ENCODE measurements at places on chromosomes 3 and 15.

DNA sequence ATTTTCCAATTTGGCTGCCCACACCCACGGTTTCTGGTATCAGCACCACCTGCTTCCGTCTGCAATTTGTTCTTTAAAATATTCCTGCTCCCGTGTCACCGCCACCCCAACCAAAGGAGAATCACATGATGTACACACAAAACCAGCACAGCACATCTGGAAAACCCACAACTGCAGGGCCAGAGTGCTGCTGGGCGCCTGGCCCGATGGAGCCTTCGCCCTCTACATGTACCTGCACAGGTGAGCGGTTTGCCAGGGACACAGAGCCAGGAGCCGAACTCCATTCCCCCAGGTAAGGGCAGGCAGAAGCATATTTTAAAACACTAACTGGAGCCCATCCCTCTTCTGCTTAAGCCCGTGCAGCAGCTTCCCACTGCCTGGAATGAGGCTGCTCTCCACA is 75.6 kb downstream of the ADAMTS17 start:
- no peak for DNase-seq

DNA sequence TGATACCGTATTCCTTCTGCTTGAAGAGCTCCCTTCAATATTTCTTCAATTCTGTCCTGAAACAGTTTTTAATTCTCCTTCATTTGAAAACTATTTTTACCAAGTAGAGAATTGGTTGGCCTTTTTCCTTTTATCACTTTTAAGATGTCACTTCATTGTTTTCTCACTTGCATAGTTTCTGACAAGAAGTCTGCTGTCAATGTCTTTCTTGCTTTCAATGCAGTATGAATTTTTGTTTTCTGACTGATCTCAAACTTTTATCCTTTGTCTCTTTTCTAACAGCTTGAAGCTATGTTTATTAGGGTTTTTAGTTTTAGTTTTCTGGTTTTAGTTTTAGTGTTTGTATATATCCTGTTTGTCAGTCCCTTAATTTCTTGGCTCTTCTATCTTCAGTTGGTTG is 364.8 kb upstream of the TPRG1 start:
- no peak for DNase-seq

GRCh38 chr3:185942907-185943759 is 5.3 kb upstream of the TRA2B start:
- DNase-seq = peak; percentile 84

- DNase-seq = no peak
Observed at GRCh38 chr15:71707230-71708050, 102.9 kb upstream of the NR2E3 start.

GRCh38 chr15:59138243-59138642 is 33.3 kb downstream of the CCNB2 start:
- DNase-seq = peak; percentile 48

GRCh38 chr3:125194061-125194848 is 18.3 kb downstream of the SLC12A8 start:
- no peak for DNase-seq

- DNase-seq = no peak
Observed at GRCh38 chr3:46089237-46090011, 62.1 kb upstream of the XCR1 start.

GRCh38 chr3:138803006-138803653 is 31.6 kb downstream of the PIK3CB start:
- DNase-seq = no peak

GRCh38 chr3:20589275-20589674 is 403.3 kb upstream of the SGO1 start:
- no peak for DNase-seq

GRCh38 chr15:87722941-87723691 is 533.4 kb downstream of the NTRK3 start:
- no peak for DNase-seq

GRCh38 chr3:140602781-140603180 is 75.1 kb upstream of the TRIM42 start:
- DNase-seq = no peak

- no peak for DNase-seq
Observed at GRCh38 chr3:176987901-176988650, 209.2 kb downstream of the TBL1XR1 start.

DNA sequence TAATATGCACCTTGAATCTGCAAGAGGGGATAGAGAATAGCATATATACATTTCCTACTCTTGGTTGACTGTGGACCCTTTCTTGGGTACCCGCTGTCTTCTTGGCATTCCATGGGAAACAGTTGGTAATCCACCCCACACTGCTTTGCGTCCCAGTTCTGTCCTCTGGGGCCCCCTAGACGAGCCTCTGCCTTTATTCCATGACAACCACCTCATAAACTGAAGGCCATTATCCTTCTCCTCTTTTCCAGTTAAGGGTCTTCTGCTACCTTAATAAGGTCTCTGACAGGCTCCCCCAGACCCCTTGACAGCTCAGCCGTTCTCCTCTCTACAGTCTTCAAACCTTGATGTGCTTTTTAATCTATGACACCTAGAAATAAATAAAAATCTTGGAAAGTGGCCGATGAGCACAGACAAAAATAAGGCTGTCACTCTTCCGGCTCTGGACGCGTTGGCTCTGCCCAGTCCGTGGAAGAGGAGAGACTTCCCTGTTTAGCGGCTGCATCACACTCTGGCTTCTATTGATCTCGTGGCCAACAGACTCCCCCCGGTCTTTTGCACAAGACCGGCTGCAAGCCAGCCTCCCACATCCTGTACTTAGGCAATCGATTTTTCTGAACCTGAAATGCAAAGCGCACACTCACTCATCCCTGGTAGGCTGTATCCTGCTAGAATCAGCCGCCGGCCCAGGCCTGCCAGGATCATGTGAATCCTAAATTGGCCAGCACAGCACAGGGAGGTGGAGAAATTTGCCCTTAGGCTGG is 251.0 kb upstream of the TLE3 start:
- DNase-seq = no peak

GRCh38 chr3:122094693-122095092 is 39.5 kb downstream of the CD86 start:
- DNase-seq = no peak

DNA sequence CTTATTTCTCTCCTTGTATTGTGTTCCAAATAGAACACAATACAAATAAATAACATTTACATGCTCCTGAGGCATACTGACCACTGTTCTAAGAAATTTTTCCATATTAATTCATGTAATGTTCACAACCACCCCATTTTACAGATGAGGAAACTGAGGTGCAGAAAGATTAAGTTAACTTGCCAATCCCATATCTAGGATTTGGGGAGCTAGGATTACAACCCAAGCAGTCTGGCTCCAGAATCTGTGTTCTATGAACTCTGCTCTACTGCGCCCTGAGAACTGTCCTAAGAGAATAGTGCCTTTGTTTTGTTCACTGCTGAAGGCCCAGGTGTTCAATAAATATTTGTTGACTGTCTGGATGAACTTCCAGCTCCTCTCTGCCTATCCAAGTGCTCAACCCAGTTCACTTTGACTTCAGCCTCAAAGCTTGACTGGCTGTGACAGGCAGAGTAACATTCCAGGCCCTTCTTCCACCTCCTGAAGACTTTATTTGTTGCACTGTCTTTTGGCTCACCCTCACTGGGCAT is 3.1 kb downstream of the NEK10 start:
- DNase-seq = no peak
